ENCODE measurements at places on chromosomes 1 and 21.

DNA sequence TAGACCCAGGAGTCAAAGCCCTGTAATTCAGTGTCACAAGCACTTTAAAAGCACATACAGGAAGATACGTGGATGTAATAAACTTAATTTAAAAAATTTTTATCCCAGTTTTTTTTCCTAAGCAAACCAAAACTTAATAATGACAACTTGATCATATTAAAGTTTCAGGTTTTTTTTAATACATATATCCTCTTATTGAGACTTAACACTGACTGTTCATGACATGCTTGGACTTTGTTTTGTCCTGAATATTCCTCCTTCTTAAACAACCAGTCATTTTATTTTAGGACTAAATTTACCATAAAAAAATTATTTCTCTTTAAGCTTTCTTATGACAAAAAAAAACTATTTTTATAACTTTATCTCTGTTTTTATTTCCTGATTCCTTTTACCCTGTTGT, 64.1 kb downstream of the WDR4 start:
- no peak for DNase-seq

- DNase-seq: no peak
These were observed 37.1 kb downstream of the SSX2IP start for GRCh38 chr1:84653130-84653677.

GRCh38 chr1:19512545-19512944, 27.2 kb upstream of the CAPZB start:
- DNase-seq: no peak

DNA sequence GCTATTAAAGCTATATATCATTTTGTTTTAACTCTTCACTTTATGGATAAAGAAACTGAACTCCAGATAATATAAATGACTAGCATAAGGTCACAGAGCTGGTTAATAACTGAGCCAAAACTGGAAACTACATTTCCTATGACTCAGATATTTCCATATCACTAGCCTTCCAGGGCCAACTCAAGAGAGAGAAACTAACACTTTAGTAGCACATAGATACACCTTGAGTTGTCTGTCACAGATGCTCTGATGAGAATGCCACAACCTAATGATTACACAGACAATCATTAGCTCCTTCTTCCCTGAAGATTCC, 40.7 kb downstream of the NME7 start:
- DNase-seq: no peak

DNA sequence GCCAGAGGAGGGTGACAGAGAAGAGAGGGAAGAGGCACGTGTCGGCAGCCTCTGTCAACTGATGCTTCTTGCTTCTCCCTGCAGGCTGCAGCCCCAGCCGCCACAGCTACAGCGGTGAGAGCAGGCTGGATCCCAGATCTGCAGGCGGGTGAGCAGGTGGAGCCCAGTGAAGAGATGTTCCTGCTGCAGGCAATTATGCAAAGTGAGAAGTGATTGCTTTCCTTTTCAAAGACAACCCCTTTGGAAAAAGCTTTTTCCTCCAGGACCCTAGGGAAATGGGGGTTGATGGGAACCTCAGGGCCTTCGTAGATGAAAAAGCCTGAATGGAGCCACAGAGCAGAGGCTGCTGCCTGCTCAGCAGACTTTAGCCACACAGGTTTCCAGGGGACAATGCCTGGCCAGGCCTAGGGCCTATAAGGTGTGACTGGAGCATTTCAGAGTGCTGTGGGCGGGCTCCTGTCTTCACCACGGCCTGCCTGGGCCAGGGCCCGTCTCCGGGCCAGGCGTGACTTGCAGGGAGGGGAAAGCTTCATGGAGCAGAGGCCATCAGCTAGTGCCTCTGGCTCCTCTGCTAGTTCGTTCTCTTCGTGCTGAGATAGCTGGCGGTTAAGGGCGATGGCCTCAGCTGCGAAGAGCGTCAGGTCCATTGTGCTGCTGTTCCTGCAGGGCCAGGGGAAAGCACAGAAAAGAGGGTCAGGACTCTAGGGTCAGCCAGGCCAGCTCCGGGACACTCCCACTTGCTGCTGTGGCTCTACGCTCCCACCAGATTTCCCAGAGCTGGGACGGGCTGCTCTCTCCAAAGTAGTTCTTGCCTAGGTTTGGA, 6.9 kb upstream of the KNCN start:
- no peak for DNase-seq

DNA sequence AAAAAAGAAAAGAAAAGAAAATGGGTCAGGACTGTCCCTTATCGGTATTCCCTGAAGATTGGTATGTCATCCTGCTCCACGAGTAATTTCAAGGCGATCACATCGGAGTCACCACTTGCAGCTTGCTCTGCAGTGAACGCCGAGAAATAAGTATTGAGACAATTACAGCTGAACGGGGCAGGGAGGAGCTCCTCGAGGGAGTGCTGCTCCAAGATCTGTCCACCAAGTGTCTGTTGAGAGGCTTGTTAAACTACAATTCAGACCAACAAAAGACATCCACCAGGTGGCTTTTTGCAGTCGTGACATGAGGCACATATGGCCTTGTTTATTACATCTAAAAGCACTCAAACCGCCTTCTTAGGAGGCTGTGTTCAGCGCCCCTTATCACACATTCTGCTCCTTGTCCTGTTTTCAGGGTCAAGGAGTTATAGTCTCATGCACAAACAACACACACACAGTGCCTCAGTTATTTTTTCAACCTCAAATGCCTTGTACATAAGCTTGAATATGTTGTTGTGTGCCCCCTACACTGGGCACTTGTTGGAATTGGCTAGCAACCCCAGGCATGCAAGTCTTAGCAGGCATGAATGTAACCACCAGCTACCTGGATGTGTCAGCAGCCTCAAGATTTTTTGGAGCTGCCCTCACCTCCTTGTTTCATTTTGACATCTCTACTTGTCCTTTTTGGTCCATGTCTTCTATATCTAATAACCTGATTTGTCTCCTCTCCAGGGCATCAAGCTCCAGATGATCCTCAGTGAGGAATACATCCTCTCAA, 13.0 kb upstream of the CD48 start:
- DNase-seq: no peak

GRCh38 chr1:17538428-17539117, 925 bp upstream of the ARHGEF10L start:
- DNase-seq: no peak

DNA sequence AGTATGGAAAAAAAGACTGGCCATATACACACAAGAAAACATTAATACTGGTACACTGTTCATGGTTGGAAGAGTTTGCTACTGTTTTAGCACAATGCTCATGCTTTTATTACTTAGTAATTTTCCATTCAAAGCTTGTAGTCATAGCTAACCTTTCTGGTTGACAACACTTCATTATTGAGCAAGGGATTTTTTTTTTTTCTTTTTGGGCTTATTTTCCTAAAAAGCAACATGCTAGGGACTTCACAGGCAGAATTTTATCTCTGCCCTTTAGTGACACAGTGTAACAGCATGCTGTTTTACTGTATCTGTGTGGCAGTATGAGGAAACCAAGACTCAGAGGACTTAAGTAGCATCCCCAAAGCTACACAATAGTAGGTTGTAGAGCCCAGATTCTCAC, 58.5 kb downstream of the FGGY start:
- DNase-seq: no peak

- DNase-seq: no peak
These were observed 3.6 kb downstream of the NRAS start for GRCh38 chr1:114712977-114713376.

DNA sequence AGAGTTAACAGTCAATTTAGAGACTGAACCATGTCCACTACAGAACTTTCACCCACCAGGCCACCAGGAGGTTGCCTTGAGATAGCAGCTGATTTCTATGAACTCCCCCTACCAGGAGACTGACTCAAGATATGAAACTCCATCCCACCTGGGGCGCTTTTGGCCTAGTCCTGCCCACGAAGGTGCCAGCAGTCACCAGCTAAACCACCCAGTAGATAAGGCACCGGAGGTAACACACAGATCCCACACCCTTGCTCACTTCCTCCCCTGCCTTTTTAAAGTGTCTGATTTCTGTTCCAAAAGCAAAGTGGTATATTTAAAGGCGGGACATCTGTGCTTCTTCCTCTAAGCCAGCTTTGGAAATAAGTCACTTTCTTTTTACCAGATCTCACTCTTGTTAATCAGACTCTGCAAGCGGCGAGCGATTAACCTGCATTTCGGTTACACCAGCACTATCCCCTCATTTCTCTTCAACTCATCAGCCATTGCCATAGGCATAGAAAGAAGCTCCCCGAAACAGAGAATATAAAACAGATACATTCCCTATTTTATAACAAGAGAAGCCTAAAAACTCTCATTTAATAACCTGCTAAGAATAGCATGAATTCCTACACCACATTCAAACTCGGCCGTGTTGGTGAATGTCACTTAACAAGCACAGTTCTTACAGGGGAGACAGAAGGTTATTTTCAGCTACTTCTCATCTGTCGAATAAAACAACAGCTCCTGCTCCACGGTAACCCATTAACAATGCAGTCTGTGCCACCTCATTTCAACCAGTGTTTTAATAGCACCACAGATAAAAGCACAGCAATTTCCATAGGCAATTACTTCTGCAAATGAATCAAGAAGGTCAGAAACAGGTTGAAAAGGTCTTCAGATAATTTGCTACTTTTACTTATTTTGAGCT, 318.1 kb downstream of the KCNH1 start:
- DNase-seq: no peak

- DNase-seq: no peak
These were observed 35.2 kb upstream of the VAV3 start for GRCh38 chr1:108000184-108000583.

- DNase-seq: peak; percentile 41
These were observed 54.6 kb downstream of the S100B start for GRCh38 chr21:46550116-46550941.

DNA sequence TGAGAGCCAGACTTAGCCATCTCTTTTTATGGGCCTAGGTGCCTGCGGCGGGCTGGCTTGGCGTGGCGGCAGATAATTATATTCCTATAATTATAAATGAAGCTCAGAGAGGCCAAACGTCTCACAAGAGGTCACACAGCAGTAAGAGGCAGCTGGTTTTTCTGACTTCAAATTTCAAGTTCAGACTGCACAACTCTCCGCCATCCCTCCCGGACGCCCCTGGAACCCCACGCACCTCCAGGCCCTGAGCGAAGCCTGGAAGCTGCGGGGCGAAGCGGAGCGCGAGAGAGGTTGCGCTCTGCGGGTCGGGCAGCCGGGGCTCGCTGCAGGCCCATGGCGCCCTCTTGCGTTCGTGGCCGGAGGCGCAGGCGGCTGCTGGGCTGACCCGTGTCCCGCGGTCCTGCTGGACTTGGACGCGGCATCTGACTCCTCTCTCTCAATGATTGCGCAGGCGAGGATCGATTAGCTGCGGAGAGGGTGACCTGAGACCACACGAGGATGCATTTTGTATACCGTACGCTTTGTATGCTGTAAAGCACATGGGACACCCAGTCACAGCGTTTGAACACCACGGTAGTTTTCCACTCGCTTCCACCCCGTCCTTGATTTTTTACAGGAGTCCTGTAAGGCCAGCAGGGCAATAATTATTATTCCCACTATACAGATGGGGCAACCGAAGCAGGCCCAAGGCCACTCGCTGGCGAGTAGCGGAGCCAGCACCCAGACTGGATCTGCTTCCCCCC, 272.7 kb downstream of the FOXD2 start:
- peak; percentile 18 for DNase-seq

- DNase-seq: no peak
These were observed 6.9 kb downstream of the PLA2G5 start for GRCh38 chr1:20076710-20077461.

GRCh38 chr21:32055305-32055704, 182.5 kb downstream of the HUNK start:
- DNase-seq: no peak

- no peak for DNase-seq
These were observed 4.0 kb upstream of the CDA start for GRCh38 chr1:20584890-20585289.

- no peak for DNase-seq
These were observed 35.8 kb downstream of the CELF3 start for GRCh38 chr1:151680826-151681225.

DNA sequence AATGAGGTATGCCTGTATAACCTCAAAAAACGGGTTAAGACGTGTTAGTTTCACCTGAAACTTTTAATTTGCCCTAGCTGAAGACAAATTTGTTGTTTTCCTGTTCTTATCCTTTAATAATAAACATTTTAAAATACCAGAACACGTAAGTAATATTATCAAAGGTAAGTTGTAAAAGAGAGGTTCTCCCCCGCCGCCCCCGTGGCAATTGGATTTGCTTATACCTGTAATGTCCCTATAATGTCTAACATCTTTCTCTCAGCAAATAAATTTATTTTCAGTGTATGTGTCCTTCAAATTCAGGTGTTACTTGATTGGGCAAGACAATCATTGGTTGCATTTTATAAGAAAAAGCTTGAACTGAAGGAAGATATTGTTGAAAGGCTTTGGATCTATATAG, 5.9 kb downstream of the URB2 start:
- no peak for DNase-seq

DNA sequence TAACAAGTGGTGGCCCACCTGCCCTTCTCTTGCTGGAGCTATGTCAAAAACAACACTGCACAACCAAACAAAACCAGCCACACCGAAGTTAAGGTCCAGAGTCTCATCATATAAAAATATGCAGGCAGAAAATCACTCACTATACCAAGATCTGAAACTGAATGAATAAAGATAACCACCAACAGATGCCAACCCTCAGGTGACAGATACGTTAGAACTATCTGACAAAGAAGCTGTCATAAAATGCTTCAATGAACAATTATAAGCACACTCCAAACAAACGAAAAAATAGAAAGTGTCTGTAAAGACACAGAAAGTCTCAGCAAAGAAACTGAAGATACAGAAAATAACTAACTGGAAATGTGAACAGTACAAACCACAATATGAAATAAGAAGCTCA, 14.0 kb downstream of the ZNF496 start:
- no peak for DNase-seq

DNA sequence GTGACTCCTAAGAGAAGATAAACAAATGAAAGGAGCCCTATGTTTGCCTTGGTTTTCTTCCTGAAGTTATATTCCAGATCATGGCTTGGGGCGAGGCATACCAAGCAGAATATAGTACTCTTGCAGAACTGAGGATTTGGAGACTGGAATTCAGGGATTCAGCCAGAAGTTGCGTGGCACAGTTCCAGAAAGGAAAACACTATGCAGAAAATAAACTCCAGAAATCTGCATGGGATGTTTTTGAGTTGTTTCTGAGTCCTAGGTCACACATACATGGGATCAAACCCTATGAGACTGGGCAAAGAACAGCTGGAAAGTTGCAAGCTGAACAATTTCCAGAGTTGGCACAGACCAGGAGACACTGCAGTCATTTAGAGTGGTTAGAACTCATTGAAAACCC, 42.9 kb upstream of the IFFO2 start:
- no peak for DNase-seq

GRCh38 chr1:115283249-115283648, 54.8 kb downstream of the NGF start:
- no peak for DNase-seq

- DNase-seq: no peak
These were observed 5.5 kb downstream of the LAPTM5 start for GRCh38 chr1:30751830-30752650.
